Mucosa of descending colon (tissue), 3 donors: ENCODE measurements at places on chromosomes 3 and 15. TPM values are rescaled to one million over a fixed set of nuclear protein-coding genes. Genes with fewer than 3 reads are reported as not detected.

RSRC1 gene
- 41.9 TPM for total RNA-seq

KIF7 gene
- 1.6 TPM for total RNA-seq

GRCh38 chr15:65008983-65009382 is 19.3 kb upstream of the SPG21 start:
- DNase-seq: no peak

- no peak for DNase-seq
Measured at GRCh38 chr3:149726716-149727407, 25.4 kb downstream of the COMMD2 start.

DNA sequence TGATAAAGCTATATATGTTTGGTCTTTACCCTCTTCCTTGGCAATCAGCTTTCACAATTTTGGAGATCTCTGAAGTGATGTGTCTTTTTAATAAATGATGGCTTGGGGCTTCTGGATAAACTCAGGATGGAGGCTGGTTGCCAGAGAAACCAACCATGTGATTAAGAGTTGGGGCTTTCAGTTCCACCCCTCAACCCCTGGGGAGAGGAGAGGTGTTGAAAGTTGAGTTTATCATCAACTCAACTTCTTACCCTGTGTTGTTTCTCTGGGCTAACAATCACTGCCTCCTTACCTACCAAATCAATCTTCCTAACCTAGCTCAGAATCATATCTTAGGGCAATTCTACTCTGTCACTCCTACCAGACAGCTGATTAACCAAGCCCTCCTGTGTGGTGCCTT is 735.8 kb downstream of the ZPLD1 start:
- no peak for DNase-seq

GRCh38 chr3:34881026-34881425 is 758.3 kb upstream of the ARPP21 start:
- DNase-seq: no peak

DNA sequence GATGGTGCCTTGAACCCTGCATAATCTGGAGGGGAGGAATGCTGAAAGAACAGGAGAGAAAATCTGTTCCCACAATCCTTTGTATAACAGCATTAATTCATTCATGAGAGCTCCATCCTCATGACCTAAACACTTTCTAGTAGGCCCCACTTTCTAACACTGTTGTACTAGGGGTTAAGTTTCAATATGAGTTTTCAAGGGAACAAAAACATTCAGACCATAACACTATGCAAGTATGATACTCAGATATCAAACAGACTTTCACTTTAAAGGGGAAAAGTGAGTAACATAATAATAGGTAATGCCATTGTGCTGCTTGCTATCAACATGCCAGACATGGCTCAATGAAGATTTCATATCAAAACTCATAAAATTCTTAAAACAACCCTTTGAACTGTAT is 32.4 kb upstream of the PLSCR2 start:
- DNase-seq: no peak
